ENCODE measurements at places on chromosomes 16 and 17. TPM values are rescaled to one million over a fixed set of nuclear protein-coding genes. Genes with fewer than 3 reads are reported as not detected.

- DNase-seq: no peak
Observed at GRCh38 chr17:78879635-78880186, 23.3 kb downstream of the CEP295NL start.

DNA sequence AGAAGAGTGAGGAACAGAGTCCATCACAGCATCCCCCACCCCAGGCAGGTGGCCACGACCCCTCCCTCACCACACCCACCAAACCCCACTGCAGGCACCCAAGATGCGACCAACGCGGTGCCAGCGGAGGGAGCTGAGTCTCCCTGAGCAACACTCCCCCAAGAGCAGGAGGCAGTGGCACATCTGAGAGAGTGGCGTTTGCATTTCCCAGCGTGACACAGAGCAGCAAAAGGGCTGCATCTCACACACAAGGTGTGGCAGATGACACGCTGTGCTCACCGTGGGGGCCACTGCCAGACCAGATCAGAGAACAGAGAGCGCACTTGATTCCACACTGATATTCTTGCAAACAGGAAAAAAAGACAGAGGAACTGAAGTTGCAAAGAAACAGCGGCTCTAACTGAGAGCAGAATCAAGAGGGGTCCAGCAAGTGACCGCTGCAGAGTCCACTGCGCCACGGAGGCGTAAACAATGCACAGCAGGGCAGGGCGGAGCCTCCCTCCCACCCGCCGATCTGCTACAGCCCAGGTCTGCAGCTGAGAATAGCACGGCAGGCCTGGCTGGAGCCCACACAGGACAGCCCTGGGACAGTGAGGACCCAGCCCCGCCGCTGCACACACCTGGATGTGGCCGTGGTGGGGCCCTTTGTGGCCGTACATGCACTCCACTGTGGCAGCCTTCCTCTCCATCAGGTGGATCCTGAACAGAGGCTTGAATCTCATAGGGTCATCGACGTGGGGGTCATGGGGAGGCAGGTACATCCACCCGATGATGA lies 26.0 kb upstream of the C16orf95 start:
- no peak for DNase-seq

GRCh38 chr17:10010752-10011151 lies 105.7 kb upstream of the RCVRN start:
- DNase-seq: no peak

DNA sequence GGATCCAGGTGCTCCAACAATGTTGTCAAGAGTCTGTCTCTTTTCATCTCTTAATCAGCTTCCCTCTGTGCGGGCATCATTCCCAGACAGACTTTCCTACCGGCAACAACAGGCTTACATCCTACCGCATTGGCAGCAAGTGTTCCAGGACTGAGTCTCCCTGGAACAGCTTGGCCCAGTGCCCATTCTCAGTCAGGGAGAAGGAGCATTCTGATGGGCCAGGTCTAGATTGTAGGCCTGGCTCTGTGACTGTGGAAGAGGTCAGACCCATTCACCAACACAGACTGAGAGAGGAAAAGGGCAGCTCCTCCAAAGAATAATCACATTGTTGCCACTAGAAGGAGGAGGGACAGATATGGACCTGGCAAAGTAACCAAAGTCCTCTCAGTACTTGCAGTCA lies 68.1 kb upstream of the TMEM132E start:
- DNase-seq: no peak

GRCh38 chr17:48995304-48995973 lies 1.7 kb upstream of the IGF2BP1 start:
- DNase-seq: no peak

GRCh38 chr17:28081467-28081866 lies 39.0 kb downstream of the NLK start:
- no peak for DNase-seq

DNA sequence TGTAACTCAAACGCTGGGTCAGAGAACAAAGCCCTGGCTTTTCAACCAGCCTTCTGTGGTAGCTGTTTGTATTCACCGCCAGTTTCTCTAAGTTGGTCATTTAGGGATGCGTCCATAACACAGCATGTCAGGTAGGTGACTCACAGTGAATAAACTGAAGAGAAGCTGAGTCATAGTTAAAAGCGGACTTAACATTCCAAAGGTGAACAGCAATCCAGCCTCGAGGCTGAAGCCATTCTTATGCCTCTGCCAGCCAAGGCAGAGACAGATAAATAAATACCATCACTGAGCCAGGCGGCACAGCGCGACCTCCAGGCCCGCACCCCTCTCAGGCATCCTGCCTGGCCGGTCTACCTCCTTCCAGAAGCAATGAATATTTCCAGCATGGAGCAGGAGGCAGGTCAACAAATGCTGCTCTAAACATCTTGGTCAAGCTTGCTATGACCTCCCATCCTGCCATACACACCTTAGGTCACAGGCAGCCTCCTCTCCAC lies 12.4 kb upstream of the CACNG4 start:
- peak; percentile 67 for DNase-seq

DNA sequence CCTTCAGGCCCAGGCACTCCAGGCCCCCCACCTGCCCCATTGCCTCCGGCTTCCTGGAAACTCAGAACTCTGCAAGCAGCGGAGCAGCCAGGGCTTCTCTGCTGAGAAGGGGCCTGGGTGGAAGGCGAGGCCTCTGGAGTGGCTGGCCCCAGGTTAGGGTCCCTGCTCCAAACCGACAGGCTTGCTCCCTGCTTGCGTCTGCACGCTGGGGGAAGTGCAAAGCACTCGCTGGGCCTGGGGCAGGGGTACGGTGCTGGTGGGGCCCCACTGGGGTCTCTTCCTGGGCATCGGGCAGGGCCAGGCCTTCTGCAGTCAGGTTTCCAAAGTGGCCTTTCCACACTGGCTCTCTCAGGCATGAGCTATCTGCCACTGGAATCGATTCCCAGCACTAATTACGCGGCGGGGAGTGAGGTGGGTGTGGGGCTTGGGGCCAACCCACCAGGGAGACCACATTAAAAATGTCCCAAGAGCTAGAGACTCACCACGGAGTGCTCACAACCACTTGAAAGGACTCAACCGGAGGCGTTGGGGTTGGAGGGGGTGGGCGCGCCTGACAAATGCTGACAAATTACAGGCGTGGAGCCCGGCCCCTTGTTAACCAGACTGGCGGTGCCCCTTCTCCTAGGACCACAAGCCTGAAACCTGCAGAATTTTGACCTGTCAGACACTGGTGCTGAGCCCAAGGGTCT lies 17.9 kb downstream of the FAM83G start:
- DNase-seq: no peak

- DNase-seq: no peak
Observed at GRCh38 chr17:51263006-51263405, 2.7 kb downstream of the UTP18 start.

GRCh38 chr16:49856672-49857330 lies 889 bp upstream of the ZNF423 start:
- DNase-seq: no peak

DNA sequence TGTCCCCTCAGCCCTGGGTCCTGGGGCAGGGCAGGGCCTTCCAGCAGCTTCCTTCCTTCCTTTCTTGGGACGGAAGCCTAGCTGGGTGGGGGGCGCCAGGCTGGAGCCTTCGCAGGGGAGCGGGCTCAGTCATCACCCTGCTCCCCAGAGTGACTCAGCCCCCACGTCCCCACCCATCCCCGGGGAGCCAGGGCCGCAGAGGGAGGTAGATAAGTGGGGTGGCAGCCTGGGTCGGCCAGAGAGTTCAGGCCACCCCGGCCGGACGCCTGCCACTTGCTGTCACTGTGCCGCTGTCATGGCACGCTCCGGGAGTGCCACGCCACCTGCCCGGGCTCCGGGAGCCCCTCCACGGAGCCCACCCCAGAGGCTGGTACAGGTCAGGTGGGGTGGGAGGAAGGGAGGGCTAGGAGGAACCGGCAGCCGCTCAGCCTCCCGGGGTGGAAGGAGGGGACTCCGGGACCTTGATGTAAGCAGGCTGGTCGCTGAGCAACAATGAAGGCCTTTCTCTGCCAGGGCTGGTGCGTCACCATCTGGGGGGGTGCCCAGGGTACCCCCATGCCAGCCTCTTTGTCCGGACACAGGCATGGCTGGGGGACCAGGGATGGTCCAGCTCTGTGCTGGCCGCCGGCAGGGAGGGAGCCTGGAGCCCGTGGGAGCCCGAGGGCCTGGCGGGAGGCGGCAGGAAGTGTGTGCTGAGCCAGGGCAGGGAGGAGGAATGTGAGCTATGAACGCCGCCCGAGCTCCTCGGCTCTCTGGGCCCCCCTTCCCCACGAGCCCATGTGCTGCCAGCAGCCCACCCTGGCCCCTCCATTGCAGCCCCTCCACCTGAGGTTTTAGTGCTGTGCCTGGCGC lies 6.6 kb downstream of the NHERF2 start:
- no peak for DNase-seq

- DNase-seq: no peak
Observed at GRCh38 chr17:38601539-38602351, 4.0 kb downstream of the SRCIN1 start.

DNA sequence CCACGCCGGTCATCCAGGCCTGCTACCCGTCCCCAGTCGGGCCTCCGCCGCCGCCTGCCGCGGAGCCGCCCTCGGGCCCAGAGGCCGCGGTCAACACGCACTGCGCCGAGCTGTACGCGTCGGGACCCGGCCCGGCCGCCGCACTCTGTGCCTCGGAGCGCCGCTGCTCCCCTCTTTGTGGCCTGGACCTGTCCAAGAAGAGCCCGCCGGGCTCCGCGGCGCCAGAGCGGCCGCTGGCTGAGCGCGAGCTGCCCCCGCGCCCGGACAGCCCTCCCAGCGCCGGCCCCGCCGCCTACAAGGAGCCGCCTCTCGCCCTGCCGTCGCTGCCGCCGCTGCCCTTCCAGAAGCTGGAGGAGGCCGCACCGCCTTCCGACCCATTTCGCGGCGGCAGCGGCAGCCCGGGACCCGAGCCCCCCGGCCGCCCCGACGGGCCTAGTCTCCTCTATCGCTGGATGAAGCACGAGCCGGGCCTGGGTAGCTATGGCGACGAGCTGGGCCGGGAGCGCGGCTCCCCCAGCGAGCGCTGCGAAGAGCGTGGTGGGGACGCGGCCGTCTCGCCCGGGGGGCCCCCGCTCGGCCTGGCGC lies 2.4 kb downstream of the HIC1 start:
- DNase-seq: no peak

DNA sequence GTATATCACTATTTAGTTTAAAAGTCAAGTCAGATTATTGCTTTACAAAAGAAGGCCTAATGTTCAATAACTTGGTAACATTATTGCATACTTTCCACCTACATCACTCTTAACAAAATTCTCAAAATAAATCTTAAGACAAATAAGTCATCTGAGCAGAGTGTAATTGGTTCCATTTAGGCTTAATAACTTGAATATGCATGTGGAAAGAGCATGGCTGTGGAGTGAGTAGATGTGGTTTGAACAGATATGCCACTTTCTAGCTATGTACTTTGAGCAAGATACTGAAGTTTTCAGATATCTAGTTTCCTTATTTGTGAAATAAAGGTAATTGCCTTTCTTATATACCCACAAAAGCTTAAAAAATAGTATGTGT lies 6.7 kb upstream of the EVI2A start:
- no peak for DNase-seq

GRCh38 chr17:31198026-31198425 lies 99.0 kb downstream of the OMG start:
- DNase-seq: no peak

- DNase-seq: no peak
Observed at GRCh38 chr16:54783980-54784379, 146.7 kb upstream of the IRX5 start.

The HSD11B2 gene
- total RNA-seq: 0.77 TPM

The KRT15 gene
- 70.4 TPM for total RNA-seq

The CBFB gene
- total RNA-seq: 66.4 TPM

The SLC6A2 gene
- 0.10 TPM for total RNA-seq
